ENCODE measurements at places on chromosomes 2 and 18. TPM values are rescaled to one million over a fixed set of nuclear protein-coding genes. Genes with fewer than 3 reads are reported as not detected.

Gene CAPG
- total RNA-seq = 115 TPM

Gene CYTIP
- not detected for total RNA-seq

Gene ABHD1
- not detected for total RNA-seq

Gene IL36B
- total RNA-seq = not detected

Gene RNF125
- 0.92 TPM for total RNA-seq

Gene TBR1
- total RNA-seq = 0.09 TPM

Gene MLPH
- not detected for total RNA-seq

DNA sequence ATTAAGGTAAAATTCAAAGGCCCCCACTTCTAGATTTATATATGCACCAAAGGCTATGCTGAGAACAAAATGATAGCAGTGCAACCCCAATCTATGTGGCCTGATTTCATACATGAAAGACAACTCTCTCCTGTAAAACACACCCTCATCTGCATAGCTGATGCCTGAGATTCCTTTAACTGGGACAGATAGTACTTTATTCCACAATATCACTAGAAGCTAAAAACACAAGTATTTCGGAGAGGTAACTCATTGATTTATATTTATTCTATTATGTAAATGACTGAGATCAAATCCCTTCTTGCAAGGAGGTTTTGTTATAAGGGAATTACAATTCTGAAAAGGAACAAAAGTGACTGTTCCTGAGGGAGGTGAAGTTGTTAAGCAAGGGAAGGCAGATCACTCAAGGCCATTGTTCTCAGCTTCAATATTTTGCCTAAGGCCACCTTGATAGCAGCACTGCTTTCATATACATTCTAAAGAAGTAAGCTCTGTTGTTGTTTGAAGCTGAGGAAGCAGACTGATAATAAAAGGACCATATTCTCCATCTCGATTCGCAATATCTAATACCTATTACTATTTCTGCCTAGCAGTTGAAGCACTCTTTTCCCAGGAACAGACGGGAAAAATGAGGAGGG is 471.0 kb upstream of the CDH7 start:
- DNase-seq = no peak

DNA sequence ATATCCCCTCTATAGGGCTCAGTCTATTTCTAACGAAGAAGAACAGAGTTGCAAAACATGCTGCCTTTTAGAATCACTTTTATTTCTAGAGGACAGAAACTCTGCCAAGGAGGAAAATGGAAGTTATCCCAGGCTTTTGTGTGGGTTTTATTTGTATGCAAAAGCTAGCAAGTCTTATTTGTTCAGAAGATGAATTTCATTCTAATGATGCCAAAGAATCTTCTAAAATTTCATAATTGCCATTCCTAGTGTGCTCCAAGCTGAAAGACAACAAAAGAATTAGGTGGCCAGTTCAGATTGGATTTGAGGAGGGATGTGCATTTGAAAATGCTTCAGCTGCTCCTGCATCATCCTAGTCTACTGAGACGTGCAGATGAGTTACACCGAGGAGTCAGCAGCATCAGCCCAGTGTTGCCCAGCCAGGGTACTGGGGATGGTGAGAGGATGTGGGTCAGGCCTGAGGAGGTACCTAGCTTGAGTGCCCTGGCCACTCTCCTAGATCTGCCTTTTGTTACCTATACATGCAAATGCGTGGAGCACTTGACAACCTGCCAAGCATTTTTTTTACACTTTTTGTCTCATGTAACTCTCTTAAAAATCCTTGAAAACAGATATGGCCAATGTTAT is 80.1 kb downstream of the KCNS3 start:
- no peak for DNase-seq

DNA sequence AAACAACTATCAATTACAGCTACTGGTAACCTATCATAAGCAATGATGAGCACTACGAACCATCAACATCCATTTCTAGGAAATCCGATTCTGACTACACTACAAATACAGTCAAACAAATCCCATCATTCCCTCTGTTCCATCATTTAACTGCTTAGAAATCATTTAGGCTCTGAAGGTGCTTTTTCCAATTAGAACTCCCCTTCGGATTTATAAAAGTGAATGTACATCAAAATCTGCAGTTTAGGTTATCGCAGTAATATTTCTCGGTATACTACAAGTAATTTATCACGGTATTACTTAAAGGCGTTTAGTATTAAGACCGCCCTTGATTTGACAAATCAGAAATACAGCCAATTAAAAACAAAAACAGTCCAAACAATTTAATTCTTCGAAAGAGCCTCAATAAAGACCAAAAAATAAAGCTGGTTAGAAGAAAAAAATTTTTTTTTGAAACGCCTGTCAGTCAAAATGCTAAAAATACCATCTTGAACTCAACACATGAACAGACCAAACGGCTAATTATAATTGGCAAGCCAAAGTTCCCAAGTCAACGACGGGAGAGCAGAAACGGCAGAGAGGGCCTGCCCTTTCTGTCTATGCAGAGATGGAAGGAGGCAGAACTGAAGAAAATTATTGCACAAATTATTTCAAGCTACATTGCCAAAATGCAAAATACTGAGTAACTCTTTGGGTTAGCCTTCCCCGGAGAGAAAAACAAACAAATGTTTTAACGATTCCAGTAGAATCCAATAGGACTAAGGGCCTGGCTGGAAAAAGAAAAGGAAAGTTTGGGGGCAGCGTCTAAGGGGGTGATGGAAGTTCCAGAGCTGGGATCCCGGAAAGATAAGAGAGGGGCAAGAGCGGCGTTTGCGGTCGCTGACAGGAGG is 1.2 kb downstream of the VPS54 start:
- peak; percentile 72 for DNase-seq

- no peak for DNase-seq
Observed at GRCh38 chr2:143279672-143280071, 150.5 kb downstream of the ARHGAP15 start.

- no peak for DNase-seq
Observed at GRCh38 chr2:74063486-74063885, 78.8 kb downstream of the TET3 start.

DNA sequence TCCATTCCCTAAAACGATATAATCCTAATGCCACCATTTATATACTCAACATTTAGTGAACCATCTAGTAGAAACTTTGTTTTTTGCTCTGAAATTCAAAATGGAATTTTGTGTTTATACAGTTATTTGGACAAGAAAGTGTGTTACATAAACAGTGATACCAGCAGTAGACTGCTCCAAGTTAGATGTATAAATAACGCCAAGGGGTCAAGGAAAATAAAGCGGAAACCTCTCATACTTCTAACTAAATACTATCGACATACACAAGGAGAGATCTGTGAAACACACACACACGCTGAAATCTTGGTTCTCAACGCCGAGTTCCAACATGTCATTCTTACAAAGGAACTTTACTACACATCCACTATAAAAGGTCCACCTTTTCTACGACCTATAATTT is 1.2 kb downstream of the TXNL1 start:
- peak; percentile 48 for DNase-seq

DNA sequence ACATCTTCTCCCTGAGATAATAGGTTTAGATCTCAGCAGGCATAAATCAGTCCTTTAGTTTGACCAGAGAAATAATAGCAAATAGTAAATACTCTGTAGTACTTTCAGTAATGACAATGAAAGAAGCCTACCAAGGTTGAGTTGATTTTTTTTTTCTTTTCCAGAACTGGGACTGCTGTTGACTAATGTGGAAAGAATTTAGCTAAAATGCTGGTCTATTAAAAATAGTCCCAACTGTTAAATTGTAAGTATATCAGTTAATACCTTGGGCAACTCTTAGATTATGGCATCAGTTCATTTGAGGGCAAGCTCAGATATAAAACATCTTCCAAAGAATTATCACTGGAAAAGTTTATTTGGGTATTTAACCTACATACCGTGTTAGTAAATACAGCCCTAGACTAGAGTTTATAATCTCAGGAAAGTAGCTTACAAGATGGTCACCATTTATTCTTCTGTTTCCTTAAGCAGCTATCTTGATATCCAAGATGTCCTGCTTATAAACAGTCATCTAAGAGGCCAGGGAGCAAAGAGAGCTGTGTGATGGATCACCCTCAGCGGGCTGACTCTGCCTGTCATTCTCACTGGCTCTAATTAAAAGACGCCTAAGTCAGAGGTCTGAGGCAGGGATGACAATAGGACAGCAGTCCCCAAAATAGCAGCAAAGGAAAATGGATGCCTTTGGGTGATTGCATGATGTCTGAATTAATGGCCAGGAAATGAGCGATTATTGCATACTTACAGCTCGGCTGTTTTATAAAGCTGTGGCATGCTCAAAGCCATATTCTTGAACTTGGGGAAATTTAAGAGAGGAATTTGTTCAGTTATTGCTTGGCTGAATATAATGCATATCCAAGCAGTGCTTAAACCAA is 121.3 kb downstream of the MTX2 start:
- DNase-seq = no peak

DNA sequence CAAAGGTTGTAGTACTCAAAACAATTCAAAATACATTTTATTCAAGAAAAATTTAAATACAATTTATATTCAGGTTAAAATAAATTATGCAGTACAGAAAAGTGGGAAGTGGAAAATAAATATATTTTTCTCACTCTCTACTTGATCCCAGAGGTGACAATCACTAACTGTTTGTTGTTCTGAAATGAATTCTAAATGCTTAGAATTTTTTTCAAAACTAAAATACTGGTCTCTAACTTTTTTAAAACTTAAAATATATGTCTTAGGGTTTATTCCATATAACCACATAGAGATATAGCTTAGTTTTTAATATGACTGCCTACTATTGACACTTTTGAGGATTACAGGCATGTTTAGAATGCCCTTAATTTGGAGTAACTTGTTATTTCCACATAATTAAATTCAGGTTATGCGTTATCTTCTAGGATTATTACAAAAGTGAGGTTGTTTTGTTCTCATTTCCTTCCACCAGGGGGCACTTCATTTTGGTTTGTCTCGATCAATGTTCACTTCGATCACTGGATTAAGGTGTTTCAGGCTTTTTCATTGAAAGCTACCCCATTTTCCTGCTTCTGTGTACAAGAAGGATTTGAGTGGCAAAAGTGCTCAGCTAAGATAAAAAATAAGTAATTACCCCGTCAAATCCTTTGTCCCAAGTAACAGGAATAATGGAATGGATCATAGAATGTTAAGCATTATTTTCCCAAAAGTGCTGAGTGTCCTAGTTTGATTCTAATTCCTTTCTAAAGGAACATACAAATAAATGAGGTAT is 27.1 kb upstream of the TFPI start:
- peak; percentile 67 for DNase-seq

DNA sequence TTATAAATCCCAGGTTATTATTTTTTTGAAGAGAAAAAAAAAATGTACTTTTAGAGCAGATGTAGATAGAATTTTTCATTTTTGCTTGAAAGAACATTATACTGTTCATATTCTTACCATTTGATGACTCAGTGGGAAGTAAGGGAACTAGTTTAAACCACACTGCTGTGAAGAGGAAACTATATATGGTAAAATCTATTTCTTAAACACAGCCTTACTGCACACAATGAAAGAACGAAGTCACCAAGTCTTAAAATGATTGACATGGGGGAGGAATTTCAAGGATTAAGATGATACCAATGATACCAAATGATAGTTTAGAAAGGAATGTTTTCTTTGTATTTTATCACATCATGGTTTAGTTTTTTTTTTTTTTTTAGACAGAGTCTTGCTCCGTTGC is 5.0 kb downstream of the ACTR2 start:
- DNase-seq = peak; percentile 19

- DNase-seq = no peak
Observed at GRCh38 chr2:226396541-226396940, 403.1 kb downstream of the IRS1 start.

- DNase-seq = peak; percentile 47
Observed at GRCh38 chr2:186569897-186570296, 20.0 kb upstream of the ITGAV start.

GRCh38 chr2:238786792-238787490 is 60.9 kb upstream of the TWIST2 start:
- no peak for DNase-seq

GRCh38 chr2:84882775-84883550 is 2.1 kb upstream of the TRABD2A start:
- no peak for DNase-seq
